ENCODE measurements at places on chromosomes 1 and 21.

GRCh38 chr1:170076199-170076598 lies 1.7 kb upstream of the KIFAP3 start:
- no peak for DNase-seq

GRCh38 chr1:26731233-26731902 lies 35.6 kb downstream of the ARID1A start:
- no peak for DNase-seq

DNA sequence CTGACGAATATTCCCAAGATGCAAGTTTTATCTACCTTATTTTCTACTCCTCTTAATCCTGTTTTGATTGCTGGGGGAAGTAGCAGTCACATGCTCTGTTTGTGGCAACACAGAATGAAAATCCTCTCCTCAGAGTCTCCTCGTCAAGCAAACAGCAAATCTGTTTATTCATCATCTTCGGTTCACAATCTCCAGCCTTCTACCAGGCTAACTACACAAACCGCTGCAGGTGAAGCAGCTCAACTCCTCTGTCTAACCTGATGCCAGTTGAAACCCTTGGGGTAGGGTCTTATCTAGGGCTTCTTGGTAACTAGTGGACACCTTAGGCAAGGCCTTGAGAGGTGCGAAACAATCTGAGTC lies 91.0 kb downstream of the SIPA1L2 start:
- no peak for DNase-seq

DNA sequence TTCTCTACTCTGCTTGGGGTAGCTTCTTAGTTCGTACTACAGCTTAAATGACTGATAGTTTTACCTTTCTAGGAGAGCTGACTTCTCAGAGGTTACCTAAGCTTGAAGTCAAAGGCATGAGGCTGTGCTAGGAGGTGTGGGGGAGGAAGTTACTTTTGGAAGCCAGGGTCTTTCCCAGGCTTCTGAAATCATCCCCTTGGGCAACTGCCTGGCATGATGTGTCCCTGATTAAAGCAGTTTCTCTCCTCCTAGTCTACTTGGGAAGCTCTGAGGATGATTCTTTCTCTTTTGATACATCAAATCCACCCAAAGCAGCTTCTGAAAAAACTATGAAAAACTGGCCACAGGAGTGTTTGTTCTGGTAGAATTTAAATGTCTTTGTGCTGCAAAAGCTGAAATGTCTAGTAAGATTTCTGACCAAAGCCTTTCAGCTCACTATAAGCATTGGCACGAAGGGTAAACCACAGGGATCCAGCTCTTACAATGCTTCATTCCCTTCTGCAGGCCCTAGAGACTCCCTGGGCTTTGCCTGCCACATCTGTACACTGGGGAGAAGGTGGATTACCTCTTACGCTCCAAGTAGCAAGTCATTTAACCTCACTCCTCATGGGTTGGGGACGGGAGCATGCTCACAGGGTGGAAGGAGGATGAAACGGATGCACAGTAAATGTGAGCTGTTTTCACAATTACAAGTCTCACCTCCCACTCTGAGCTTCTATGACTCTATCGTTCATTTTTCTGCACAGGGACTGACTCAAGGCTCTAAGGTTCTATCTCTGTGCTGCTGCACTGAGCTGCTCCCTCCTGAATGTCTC lies 59.6 kb downstream of the RUNX1 start:
- DNase-seq = peak; percentile 63

- no peak for DNase-seq
Measured at GRCh38 chr1:58333511-58333910, 213.0 kb downstream of the OMA1 start.

GRCh38 chr21:38773099-38774061 lies 32.3 kb upstream of the ETS2 start:
- no peak for DNase-seq

DNA sequence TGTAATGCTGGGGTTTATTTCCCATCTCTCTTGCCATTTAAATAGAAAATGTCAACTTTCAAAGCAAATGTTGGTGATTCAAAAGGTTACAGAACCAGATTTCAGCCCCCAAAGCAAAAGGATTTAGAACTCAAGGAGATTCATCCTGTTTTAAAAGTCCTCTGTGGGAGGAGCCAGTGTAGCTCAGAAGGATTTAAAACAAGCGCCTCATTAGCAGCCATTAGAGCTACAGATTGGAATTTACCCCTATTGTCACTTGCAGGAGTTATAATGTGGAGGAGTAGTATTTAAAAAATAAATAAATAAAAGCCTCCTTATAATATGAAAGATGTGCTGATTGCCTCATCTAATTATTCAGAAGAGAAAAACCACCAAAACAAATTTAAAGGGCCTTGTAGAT lies 107.8 kb downstream of the LAMC2 start:
- no peak for DNase-seq

DNA sequence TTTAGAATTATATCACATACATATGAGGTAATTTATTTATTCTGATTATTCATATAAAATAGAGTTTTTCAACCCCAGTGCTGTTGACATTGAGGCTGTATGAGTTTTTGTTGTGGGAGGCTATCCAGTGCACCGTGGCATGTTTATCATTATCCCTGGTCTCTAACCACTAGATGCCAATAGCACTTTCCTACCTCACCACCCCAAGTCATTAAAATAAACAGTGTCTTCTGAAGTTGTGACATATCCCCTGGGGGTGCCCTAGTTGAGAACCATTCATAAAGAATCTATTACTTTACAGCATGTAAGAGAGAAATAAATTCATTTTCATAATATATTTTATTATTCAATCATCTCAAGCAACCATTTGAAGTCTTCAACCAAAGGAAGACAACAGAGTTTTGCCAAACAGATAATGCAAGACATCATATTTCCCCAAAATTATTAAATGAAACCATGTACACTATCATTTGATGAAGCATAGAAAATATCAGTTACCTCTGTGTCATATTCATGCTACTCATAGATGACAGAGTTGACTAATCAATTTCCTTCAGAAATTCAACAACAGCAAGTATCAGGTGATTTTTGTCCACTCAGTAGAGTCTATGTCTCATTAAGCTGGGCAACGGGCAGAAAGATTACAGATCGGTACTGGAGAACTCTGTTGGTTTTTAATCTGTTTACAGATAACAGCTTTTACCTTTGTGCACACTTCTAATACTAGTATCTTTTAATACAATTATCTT lies 39.5 kb upstream of the RGS1 start:
- DNase-seq = no peak

GRCh38 chr1:207835958-207836357 lies 75.0 kb downstream of the CD34 start:
- no peak for DNase-seq

GRCh38 chr1:231040019-231040799 lies at the start of gene FAM89A:
Gene FAM89A, minus strand, starts transcription at chr1:231040254. Its CDS starts 43 bp downstream, at chr1:231040211.
- peak; percentile 44 for DNase-seq

- no peak for DNase-seq
Measured at GRCh38 chr21:38561205-38561604, 62.9 kb upstream of the ERG start.

GRCh38 chr1:46369542-46370213 lies 24.4 kb upstream of the FAAH start:
- DNase-seq = no peak

DNA sequence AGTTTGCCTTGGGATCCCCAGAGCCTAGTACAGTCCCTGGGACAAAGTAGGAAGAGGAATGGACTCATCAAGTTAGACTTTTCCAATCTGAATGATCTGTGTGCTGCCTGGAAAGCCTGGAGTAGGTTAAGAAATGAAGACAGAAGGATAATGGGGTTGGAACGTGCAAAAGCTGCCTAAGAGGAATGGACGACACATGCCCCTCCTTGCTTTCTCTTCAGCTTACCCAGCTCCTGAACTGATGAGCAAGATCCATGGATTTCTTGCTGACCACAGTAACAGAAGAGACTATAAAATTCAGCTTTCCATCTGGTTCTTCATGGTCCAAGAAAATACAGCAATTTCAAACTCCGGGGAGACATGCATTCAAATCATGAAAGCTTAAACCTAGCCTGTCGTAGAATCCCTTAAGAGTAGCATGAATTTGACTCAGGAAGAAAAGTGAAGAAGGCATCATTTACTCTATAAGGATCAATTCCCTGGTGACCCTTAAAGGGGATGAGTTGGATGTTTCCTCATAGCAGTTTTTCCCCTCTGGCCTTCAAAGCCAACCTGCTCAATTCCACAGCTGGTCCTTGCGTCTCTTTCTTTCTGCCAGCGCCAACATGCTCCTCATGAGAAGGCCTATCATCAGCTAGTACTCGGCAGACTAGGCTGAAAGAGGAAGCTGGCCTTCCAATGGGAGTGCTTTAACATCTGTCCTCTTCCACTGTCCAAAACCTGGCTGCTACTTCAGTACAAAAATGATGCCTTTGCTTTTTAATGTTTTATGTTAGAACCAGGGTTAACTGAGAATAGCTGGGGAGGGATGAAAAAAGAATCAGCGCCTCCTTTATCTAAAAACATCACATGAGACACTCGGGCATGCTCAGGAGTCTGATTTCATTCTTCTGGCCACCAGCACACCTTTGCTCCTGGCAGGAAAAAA lies 5.7 kb upstream of the PEF1 start:
- DNase-seq = no peak

DNA sequence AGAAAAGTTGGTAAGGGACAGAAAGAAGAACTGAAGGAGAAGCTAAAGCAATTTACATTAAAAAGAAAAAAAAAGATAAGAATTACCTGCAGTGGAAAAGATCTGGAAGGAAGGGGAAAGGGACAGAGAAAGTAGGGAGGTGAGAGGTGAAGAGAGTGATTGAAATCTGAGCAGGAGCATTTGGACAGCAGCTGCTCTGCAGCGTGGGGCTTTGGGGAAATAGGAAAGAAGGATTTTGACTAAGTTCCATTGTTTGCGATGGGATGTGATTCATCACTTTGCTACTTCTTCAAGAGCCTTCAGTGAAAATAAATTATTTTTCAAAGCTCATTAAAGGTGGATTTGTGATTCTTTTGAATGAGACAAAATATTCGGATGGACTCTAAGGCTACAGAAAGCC lies 26.1 kb upstream of the NMNAT2 start:
- DNase-seq = no peak

DNA sequence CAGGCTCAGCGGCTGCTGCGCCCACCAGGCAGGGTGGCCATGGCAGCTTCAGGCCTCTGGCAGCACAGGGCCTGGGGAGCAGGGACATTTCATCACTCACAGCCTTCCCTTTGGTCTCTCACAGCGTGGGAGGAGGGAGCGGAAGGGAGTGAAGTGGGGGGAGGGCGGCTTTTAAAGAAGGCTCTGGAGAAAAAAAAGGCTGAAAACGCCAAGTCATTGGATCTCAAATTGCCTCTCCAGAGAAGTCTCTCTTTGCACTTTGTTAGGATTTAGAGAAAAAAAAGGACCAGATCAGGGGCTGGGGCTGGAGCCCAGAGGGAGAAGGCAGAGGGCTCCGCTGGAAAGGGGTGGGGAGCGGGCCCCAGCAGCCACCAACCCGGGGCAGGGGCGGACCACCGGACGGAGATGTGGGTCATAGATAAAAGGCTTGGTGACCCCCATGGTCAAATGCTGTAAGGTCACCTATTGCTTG lies 209.9 kb downstream of the GRIK3 start:
- DNase-seq = no peak
